ENCODE measurements at places on chromosomes 4 and X.

GRCh38 chr4:96162636-96163035 is 322.7 kb downstream of the PDHA2 start:
- DNase-seq, result no peak

- DNase-seq, result no peak
Observed at GRCh38 chr4:118749347-118749988, 64.3 kb downstream of the METTL14 start.

DNA sequence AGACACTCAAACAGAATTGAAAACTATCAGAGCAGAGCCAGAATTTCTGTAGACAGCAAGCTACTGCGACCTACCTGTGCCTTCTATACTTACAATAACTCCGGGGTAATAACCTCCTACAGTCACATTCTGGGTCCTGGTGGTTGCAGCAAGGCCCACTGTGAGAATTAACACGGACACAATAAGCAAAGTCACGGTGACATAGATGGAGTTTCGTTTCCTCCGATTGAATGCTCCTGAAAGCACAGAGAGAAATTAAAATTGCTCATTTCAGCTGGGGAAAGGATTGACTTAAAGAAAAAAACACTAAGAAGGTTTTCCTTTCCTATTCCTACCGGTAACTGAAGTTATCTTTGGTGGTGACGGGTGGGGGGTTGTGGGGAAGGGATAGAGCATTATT is 7.0 kb downstream of the TMEM255A start:
- no peak for DNase-seq

GRCh38 chr4:123649250-123649644 is 252.7 kb downstream of the SPRY1 start:
- DNase-seq, result no peak

Measured in GM18507 (cell line).